ENCODE measurements at places on chromosomes 13 and 19.

- DNase-seq, result no peak
These were observed 216 bp downstream of the SUGP2 start for GRCh38 chr19:19033176-19033425.

- DNase-seq, result no peak
These were observed 12.2 kb downstream of the GPR183 start for GRCh38 chr13:99294958-99295357.

- peak; percentile 27 for DNase-seq
These were observed at the start of gene HCST for GRCh38 chr19:35901854-35902661. Gene HCST, plus strand, starts transcription at chr19:35902529. Its CDS starts 65 bp downstream, at chr19:35902594.

GRCh38 chr19:41023193-41023592 lies 32.1 kb downstream of the CYP2B6 start:
- DNase-seq, result no peak

DNA sequence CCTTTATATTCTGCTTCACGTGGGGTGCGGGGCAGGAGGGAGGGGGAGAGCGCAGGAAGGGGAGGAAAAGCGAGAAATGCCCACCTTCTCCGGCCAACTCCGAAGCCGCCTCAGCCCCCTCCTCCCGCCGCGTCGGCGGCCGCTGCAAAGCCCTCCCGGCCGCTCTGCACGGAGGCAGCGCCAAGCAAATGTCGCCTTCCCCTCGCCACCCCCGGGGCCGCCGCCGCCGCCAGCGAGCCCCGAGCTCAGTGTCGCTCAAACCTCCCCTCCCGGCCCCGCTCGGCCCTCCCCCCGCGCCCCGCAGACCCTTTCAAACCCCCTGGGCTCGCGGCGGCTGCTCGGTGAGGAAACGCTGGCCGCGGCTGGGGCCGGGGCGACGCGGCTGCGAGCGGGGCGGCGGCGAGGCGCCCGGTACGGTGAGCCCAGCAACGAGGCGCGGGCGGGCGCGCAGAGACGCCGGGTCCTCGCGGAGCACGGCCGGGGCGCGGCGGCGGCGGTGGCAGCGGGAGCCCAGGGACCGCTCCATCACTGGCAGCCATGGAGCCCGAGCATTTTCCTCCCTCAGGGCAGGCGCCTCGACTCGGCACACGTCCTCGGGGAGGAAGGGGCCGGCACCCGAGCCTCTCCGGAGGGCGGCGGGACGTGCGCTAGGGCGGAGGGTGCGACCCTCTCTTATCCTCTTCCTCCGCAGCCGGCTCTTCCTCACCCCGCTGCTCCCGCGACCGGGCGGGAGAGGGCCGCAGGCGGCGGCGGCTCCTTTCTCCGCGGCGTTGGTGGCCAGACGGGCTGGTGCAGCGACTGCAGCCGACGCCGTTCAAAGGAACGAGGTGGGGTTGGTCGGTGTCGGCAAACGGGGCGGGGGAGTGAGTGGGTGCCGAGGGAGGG lies 463 bp upstream of the TSC22D1 start:
- DNase-seq, result peak; percentile 33

DNA sequence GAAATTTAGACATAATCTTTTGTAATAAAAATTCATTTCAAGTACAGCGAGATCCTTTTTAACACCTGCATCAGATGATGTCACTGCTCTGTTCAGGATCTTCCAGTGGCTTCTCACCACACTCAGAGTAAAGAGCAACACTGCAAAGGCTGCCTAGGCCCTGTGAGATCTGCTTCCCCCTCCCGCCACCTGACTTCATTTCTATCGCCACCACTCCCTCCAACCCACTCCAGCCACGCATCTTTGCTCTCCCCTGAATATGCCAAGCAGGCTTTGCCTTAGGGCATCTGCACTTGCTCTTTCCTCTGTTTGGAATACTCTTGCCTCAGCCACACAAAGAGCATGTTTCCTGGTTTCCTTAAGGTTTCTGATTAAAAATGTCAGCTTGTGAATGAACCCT lies 58.3 kb downstream of the MBNL2 start:
- peak; percentile 42 for DNase-seq

GRCh38 chr13:32300920-32301319 lies 14.2 kb downstream of the ZAR1L start:
- no peak for DNase-seq

DNA sequence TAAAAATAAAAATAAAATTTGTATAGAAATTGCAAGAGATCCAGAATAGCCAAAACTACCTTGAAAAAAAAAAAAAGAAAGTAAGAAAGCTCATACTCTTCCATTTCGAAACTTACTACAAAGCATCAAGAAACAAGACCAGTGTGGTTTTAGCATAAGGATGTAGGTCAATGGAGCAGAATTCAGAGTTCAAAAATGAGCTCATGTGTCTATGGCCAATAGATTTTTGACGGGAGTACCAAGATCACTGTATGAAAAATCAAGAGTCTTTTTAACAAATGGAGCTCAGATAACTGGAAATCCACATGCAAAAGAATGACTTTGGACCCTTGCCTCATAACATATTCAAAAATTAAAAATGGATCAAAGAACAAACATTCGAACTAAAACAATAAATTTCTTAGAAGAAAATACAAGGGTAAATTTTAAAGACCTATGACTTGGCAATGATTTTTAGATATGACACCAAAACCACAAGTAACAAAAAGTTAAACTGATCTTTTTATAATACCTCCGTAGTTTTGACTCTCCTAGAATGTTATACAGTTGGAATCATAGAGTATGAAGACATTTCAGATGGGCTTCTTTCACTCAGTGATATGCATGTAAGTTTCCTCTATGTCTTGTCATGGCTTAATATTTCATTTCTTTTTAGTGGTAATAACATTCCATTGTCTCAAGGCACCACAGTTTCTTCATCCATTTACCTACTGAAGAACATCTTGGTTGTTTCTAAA lies 43.2 kb downstream of the KLF12 start:
- DNase-seq, result no peak

DNA sequence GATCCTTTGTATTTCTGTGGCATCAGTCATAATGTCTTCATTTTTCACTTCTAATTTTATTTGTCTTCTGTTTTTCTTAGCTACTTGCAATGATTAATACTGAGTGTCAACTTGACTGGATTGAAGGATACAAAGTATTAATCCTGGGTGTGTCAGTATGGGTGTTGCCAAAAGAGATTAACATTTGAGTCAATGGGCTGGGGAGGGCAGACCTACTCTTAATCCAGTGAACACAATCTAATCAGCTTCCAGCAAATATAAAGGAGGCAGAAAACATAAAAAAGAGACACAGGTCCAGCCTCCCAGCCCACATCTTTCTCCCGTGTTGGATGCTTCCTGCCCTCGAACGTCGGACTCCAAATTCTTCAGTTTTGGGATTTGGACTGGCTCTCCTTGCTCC lies 640.9 kb upstream of the MIR17HG start:
- peak; percentile 13 for DNase-seq

GRCh38 chr13:30623392-30623791 lies 5.7 kb downstream of the USPL1 start:
- DNase-seq, result no peak

DNA sequence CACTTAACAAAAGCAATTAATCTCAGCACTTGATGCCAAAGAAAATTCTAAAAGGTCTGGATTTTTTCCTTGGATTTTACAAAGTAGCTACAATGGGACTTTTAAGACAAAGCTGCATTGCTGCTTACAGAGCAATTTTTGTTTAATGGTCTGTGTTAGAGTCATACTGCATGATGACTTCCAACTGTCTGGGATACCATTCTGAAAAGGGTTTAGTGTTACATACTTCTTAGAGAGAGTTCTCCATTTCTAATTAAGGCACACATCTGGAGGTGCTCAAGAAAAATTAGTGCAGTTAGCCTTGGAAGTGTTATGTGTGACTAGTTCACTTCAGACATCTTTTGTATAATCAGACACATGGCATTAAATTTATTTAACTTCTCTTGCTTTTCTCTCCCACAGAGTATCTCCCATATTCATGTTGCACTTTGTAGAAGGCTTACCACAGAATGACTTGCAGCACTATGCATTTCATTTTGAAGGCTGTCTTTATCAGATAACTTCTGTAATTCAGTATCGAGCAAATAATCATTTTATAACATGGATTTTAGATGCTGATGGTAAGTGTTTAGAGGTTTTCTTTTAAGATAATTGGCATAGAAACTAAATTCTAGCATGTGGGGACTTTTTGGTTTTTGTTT lies 35.1 kb downstream of the USPL1 start:
- no peak for DNase-seq

DNA sequence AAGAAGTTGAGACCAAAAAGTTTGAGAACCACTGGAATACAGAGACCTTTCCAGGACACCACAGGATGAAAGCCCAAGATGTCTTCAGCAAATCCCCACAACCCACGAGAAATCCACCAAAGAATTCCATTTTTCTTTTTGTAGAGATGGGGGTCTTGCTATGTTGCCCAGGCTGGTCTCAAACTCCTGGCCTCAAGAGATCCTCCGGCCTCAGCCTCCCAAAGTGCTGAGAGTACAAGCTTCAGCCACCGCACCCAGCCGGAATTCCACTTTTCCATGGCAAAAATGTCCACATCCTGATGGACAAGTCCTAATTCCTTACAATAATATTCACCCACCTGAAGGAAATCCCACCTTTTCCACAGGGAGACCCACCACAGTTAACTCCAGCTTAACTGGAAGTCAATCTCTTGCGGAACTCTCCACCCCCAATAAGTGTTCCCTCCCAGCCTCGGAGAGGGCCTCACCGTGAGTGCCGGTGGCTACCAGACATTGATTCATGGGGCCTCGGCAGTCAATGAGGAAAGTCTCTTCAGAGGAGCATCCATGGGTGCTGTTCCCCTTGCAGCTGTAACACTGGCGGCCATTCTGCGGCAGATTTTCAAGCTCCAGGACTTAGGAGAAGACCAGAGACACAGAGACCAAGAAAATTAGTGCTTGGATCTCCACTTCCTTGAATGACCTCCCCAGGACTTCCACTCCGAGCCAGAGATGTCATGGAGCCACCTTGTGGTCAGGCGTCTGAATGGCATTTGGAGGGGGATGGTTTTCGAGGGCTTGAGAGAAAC lies 12.3 kb upstream of the CADM4 start:
- DNase-seq, result peak; percentile 72

- no peak for DNase-seq
These were observed 3.8 kb upstream of the LGALS7B start for GRCh38 chr19:38785187-38785699.

- DNase-seq, result no peak
These were observed 20.3 kb downstream of the INTS6 start for GRCh38 chr13:51432576-51432975.

Measured in epithelial cell of esophagus (primary cell).